Hematopoietic multipotent progenitor cell treated with erythropoietin and hydrocortisone succinate and interleukin-3 and kit ligand, for 17 days (in vitro differentiated cells): ENCODE measurements at places on chromosomes 2 and 18.

DNA sequence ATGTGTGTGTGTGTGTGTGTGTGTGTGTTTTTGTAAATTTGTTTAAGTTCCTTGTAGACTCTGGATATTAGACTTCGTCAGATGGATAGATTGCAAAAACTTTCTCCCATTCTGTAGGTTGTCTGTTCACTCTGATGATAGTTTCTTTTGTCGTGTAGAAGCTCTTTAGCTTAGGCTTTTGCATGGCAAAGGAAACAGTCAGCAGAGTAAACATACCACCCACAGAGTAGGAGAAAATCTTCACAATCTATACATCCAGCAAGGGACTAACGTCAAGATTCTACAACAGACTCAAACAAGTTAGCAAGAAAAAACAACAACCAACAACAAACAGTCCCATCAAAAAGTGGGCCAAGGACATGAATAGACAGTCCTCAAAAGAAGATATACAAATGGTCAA lies 336.7 kb upstream of the ATP5MC3 start:
- no peak for DNase-seq

DNA sequence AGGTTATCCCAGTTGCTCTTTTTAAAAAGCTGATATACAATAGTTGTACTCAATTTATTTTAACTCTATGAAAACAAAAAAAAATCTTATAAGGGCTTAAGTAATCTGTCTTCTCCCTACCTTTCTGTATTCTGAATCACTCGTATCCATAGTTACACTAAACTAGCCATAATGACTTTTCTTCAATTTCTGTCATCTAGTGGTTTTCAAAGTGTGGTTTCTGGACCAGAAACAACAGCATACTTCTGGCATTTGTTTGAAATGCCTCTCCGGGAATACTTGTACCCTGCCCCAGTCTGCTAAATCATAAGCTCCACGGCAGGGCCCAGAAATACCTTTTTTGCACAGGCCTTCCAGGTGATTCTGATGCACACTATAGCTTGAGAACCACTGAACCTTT lies 253.6 kb downstream of the LRRTM4 start:
- DNase-seq = no peak

DNA sequence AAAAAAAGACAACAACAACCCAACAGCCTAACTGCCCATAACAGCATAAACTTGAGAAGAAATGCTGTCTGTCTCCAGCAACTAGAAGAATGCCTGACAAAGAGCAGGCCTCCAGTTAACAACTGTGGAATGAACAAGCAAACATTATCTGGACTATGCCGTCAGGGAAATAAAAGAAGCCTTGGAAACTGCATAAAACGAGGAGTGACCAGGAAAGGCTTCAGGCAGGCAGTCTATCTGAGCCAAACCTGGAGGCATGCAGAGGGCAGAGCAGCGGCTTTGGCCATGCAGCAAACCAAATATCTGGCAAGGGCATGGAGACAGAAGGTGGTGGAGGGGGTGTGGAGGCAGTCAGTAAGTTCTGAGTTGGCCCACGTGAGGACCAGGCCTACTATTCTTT lies 11.1 kb downstream of the HES6 start:
- no peak for DNase-seq

GRCh38 chr18:45521136-45521535 lies 94.1 kb upstream of the SLC14A2 start:
- no peak for DNase-seq
